ENCODE measurements at places on chromosomes 3 and 15.

GRCh38 chr15:49758456-49758855, 137.6 kb downstream of the DTWD1 start:
- no peak for DNase-seq

DNA sequence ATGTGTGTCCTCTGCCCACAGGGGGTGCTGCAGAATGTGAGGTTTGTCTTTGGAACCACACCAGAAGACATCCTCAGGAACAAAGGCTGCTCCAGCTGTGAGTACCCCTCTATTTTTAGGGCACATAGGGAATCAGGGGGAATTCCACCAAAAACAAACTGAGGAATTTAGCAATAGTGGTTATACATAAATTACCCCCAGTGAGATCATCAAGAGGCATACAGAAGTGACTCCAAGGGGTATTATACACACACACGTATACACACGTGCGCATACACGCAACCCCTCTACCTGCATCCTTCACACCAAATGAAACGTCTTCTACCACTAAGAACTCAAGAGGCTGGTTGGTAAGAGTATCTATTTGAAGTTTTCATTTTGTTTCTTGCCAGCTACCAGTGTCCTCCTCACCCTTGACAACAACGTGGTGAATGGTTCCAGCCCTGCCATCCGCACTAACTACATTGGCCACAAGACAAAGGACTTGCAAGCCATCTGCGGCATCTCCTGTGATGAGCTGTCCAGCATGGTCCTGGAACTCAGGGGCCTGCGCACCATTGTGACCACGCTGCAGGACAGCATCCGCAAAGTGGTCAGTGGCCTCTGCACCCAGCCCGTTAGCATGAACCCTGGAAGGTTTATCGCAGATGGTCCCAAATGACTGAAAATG, 2.9 kb downstream of the THBS1 start:
- DNase-seq: peak; percentile 18

DNA sequence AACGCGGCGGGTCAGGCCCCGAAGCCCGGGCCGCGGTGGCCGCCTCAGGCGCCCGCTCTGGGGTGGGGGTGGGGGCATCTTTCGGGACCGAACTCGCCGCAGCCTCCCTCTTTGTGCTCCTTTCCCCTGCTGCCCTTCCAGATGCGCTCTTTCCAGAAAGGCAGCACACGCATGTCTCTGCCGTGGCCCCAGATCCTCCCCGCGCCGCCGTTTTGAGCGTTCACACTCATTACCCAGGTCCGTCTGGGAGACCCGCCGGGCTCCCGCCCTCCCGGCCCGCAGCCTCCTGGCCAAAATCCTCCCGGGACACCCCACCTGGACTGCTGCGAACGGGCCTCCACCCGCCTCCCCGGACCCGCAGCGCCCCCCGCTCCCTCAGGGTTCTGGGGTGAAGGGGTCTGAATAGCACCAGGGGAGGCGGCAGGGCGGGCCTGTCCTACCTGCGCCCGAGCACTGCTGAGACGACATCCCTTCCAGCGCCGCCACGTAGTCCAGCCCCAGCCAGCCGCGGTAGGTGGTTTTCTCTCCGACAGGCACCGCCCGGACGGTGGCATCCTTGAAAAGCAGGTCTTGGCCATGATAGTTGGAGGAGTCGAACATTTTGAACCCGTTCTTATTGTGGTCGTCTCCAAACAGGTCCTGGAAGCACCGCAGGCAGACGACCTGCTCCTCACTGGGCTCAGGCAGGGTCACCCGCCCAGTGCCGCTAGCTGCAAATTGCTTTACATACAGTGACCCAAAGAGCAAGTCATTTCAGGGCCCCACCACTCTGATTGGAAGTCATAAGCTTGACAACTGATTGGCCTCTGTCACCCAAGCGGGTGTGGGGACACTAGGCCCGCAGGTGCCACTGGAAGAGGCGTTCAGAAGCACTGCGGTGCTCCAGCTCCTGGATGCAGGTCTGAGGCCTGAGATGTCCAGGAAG, 25.9 kb downstream of the MELTF start:
- peak; percentile 29 for DNase-seq

GRCh38 chr3:35968043-35968622, 328.8 kb downstream of the ARPP21 start:
- no peak for DNase-seq

GRCh38 chr3:67655364-67656121, 1.1 kb upstream of the SUCLG2 start:
- DNase-seq: peak; percentile 60

- no peak for DNase-seq
These were observed 17.7 kb downstream of the EEFSEC start for GRCh38 chr3:128170866-128171516.

DNA sequence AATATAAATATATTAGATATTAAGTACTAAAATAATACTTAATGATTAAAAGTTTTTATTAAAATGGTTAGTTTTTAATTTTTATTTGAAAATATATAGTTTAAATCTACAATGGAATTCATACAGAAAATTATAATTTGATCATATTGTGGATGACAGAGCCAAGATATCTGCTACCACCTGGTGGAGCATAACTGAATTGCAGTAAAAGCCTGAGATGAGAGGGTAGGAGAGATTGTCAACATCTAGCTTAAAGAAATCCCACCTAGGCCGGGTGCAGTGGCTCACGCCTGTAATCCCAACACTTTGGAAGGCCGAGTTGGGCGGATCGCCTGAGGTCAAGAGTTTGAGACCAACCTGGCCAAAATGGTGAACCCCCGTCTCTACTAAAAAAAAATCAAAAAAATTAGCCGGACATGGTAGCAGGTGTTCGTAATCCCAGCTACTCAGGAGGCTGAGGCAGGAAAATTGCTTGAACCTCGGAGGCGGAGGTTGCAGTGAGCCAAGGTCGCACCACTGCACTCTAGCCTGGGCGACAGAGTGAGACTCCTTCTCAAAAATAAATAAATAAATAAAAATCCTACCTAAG, 25.1 kb upstream of the CSTA start:
- DNase-seq: peak; percentile 44

GRCh38 chr3:121895736-121896135, 1.5 kb downstream of the SLC15A2 start:
- no peak for DNase-seq

- no peak for DNase-seq
These were observed 40.7 kb downstream of the RAB27A start for GRCh38 chr15:55248895-55249294.

DNA sequence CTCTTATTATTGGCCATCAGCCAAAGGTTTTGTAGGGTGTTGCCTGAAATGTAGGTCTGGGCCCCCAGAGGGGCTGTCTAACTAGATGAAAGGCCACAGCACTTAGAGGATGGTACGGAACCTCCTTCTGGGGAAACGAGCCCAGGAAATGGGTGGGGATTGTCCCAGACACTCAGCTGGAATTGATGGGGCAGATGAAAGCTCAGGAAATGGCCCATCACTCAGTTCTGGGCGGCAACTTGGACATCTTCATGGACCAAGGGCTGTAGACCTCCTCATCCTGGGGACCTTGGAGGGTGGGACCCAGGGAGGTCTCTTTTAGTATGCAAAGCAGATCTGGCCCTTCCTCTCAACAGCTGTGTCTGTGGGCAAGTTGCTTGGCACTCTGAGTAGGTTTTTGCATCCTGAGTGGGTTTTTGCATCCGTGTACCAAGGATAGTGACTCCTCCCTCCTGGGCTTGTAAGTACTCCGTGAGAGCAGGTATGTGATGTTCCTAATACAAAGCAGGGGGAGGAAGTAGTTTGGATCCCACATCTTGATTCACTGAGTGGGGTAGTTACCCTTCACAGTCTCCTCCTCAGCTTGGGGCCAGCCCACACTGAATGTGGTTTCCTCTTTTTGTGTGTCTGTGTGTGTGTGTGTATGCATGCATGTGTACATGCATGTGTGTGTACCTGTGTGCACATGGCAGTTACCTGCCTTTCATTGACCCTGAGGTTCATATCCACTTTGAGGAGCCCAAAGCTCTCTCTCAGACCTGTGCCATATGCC, 292.0 kb downstream of the RPLP1 start:
- no peak for DNase-seq

DNA sequence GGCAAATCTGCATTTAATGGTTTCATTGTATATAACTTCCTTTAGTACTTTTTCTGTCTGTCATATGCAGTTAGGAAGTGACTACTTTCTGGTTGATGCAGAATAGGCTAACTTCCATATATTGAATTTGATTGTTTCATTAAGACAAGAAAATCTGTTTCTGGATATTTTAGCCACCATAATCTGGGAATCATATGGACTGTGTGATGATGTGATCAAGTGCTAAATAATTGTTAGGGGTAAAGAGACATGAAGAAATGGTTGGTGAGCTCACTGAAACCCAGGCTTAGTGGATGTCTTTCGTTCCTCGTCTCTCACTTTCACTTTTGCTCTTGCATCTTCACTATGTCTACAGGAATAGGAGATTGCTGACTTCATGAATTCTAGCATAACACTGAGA, 3.5 kb upstream of the MNS1 start:
- no peak for DNase-seq

DNA sequence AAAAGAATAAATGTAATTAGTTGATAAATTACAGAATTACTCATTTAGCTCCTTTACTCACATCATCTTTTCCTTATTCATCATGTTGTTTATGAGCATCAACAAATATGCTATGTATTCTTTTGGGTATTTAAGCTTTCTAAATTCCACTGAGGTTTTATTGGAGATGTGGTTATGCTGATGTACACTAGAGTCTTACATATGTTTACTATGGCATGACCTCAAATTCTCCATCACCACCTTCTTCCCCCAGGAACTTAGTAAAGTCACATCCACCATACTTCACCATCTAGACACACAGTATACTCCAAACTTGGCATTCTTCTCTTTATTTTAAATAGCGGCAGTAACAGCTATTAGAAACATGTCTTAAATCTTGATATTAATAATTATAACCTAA, 74.1 kb upstream of the MELTF start:
- no peak for DNase-seq

DNA sequence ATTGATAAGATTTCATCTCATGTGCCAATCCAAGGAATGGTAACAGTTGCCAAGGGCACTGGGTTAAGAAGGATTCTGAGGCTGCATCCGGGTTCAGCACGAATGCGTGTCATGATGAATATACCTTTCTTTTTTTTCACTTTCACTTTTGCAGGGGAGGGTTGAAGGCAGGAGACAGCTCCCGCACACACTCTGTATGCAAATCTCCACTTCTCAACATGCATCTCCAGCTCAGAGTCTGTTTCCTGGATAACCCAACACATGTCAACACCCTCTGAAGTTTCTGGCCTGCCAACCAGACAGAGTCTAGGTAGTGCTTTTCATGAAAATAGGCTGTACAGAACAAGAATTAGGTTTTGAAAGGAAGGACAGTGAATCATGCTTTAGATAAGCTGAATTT, 21.6 kb downstream of the B4GALT4 start:
- peak; percentile 9 for DNase-seq

- peak; percentile 42 for DNase-seq
These were observed at the start of gene ADAMTS7 for GRCh38 chr15:78811124-78811824. TSS of gene ADAMTS7 (minus strand) at chr15:78811464. CDS start at chr15:78811220, 244 bp downstream.

GRCh38 chr3:107063351-107063750, 313.9 kb upstream of the CCDC54 start:
- DNase-seq: no peak

DNA sequence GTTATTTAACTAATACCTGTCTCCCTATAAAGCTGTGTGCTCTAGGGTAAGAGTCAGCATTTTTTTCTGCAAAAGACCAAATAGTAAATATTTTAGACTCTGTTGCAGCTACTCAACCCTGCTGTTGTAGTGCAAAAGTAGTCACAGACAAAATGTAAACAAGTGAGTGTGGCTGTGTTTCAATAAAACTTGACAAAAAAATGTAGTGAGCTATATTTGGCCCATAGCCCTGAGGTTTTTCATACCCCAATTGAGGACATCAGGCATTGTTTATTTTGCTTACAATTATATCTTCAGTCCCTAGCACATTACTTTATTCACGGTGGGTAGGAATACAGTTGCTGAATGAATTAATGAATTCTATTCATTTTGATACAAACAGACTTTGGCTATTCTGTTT, 58.7 kb upstream of the TBC1D5 start:
- DNase-seq: no peak

DNA sequence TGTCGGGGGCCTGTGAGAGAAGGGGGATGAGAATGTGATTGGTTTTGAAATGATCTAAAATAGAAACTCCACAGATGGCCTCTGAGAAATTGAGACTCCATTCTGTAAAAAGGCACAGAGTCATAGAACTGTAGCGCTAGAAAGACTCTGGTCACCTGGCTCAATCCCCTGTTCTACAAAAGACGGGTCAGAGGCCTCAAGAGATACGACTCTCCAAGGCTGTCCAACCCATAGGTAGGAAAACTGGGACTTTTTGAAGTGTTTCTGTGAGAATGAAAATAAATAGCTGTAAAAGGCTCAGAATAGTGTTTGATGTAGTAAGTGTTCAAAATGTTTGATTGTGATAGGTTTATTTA, 11.7 kb upstream of the TMC3 start:
- DNase-seq: no peak

DNA sequence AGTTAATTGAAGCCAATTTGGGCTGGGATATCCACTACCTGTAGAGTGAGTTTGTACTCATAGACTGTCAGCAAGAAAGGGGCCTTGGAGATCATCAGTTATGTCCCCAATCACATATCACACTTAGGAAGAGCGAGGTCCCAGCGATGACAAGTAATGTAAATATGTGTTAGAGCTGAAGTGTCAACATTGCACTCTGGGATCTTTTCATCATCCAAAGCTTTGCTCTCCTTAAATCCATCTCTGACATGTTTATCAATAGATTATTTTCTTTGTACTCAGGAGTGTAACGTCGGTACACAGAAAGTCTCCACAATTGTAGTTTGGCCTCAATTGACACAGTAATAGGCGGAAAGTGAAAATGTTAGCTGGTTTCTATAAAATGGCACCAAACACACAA, 113.7 kb upstream of the TPRG1 start:
- no peak for DNase-seq

GRCh38 chr3:71281280-71281679, 302.2 kb downstream of the FOXP1 start:
- no peak for DNase-seq

GRCh38 chr3:37243820-37244748, 69.7 kb upstream of the LRRFIP2 start:
- DNase-seq: peak; percentile 37

DNA sequence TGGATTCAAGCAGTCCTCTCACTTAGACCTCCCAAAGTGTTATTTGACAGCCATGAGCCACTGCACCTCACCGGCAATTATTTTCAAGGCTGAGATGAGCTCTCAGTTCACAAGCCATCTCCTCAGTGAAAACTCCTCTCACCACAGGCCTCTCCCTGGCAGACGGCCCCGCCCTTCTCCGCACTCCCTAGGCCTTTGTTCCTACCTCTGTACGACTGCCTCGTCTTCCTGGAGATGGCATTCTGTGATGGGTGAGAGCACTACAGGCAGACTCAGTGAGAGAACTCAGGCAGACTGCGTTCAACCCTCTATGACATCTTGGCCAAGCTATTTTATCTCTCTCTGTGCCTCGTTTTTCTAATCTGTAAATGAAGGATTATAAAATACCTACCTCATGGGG, 67.0 kb upstream of the TPM1 start:
- DNase-seq: no peak

- DNase-seq: no peak
These were observed at the start of gene MGLL for GRCh38 chr3:127822041-127822681. TSS of gene MGLL (minus strand) at chr3:127822515. CDS start at chr3:127822318, 197 bp downstream.

DNA sequence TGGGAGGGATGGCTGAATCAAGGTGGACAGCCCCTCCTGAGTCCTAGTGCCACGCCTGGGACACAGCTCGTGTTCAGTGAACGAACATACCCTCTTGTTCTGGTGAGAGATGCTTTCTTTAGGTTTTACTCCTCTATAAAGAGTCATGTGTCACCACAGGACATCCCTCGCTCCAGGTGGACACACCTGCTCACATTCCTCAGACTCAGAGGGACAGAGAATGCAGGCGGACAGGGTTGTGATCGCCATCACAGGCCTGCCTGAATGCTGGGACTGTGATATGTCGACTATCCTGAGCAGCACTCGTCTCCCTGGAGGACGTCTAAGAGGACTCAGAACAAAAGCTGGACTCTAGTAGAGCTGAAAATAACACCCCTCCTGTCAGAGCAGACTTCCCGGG, 96.4 kb upstream of the SNRPA1 start:
- no peak for DNase-seq
